ENCODE measurements at places on chromosomes 1 and 21. TPM values are rescaled to one million over a fixed set of nuclear protein-coding genes. Genes with fewer than 3 reads are reported as not detected.

The SIM2 gene
- not detected for total RNA-seq

The PLA2G2D gene
- not detected for total RNA-seq

The BLACAT1 gene
- not detected for total RNA-seq

The ADORA1 gene
- not detected for total RNA-seq

The GCSAML gene
- 1.7 TPM for total RNA-seq

The PLEKHG5 gene
- total RNA-seq = 2.1 TPM
